Activated T-helper 1 cell treated with anti-CD3 and anti-CD28 coated beads, Interleukin-12 subunit alpha, Interleukin-12 subunit beta, Interleukin-2, Interleukin-4 antibody, amounts not matched to agents 30 ng/mL and 10 ng/mL and 1 ng/mL, durations not matched to agents 14 hours and 24 hours and 36 hours (primary cell): ENCODE measurements at places on chromosomes 7 and 10. TPM values are rescaled to one million over a fixed set of nuclear protein-coding genes. Genes with fewer than 3 reads are reported as not detected.

GRCh38 chr7:90995996-90996395 lies 268.2 kb upstream of the FZD1 start:
- DNase-seq, result no peak
- H3K27ac ChIP-seq, result no peak overlapping the region
- no peaks in the 10 kb centered on the region for H3K27me3 ChIP-seq
- no peaks in the 10 kb centered on the region for H3K4me1 ChIP-seq
- H3K4me3 ChIP-seq, result no peak overlapping the region
- no peaks in the 10 kb centered on the region for H3K36me3 ChIP-seq

- H3K4me1 ChIP-seq, result no peaks in the 10 kb centered on the region
- H3K27me3 ChIP-seq, result no peaks in the 10 kb centered on the region
- H3K36me3 ChIP-seq, result no peaks in the 10 kb centered on the region
- no peak overlapping the region for H3K27ac ChIP-seq
- no peak overlapping the region for H3K4me3 ChIP-seq
Measured at GRCh38 chr10:5041471-5042023, 37.9 kb upstream of the AKR1C2 start.

DNA sequence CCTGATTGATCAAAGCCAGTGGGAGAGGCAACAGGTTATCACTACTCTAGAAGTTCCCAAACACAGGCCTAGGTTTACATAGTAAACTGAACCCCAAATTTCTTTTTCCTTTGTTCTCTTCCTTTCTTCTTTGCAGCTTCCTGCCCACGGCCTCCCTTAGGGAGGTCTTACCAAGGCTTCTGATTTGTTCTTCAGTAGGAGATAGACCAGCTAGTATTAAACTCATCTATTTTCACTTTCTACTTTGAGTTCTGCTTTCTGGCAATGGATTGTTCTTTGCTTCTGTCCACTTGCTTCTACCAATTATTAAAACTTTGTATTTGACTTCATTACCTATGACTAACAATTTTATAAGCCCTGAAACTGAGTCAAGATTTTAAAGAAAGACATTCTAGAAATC lies 251.2 kb upstream of the FZD1 start:
- peaks cover 2% of the 10 kb centered on the region for H3K27me3 ChIP-seq
- H3K36me3 ChIP-seq, result no peaks in the 10 kb centered on the region
- no peaks in the 10 kb centered on the region for H3K4me1 ChIP-seq
- no peak overlapping the region for H3K27ac ChIP-seq
- H3K4me3 ChIP-seq, result no peak overlapping the region
- DNase-seq, result no peak

DNA sequence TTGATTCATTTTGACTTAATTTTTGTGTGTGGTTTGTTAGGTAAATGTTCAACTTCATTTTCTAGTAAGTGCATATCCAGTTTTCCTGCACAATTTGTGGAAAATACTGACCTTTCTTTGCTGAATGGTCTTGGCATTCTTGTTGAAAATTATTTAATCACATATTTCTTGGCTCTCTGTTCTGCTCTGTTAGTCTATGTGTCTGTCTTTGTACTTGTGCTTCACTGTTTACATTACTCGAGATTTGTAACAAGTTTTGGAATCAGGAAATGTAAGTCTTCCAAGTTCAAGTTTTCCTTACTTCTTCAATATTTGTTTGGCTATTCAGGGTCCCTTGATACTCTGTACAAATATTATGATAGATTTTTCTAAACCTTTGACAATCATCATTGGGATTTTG lies 838.2 kb upstream of the POM121L12 start:
- H3K27me3 ChIP-seq, result no peaks in the 10 kb centered on the region
- no peaks in the 10 kb centered on the region for H3K36me3 ChIP-seq
- no peak for DNase-seq
- H3K4me1 ChIP-seq, result no peaks in the 10 kb centered on the region
- no peak overlapping the region for H3K27ac ChIP-seq
- no peak overlapping the region for H3K4me3 ChIP-seq

- no peak overlapping the region for H3K4me3 ChIP-seq
- H3K27ac ChIP-seq, result no peak overlapping the region
- no peak for DNase-seq
- H3K36me3 ChIP-seq, result no peaks in the 10 kb centered on the region
- peaks cover 3% of the 10 kb centered on the region for H3K27me3 ChIP-seq
- peaks cover 11% of the 10 kb centered on the region for H3K4me1 ChIP-seq
Measured at GRCh38 chr7:35991511-35992232, 161.4 kb upstream of the EEPD1 start.

- H3K4me1 ChIP-seq, result peaks cover 34% of the 10 kb centered on the region
- no peaks in the 10 kb centered on the region for H3K27me3 ChIP-seq
- no peak for DNase-seq
- no peaks in the 10 kb centered on the region for H3K36me3 ChIP-seq
Measured at GRCh38 chr7:55432939-55433784, 68.0 kb downstream of the LANCL2 start.

- peaks cover 11% of the 10 kb centered on the region for H3K36me3 ChIP-seq
- peaks cover 21% of the 10 kb centered on the region for H3K4me1 ChIP-seq
- no peak overlapping the region for H3K4me3 ChIP-seq
- no peak for DNase-seq
- no peak overlapping the region for H3K27ac ChIP-seq
Measured at GRCh38 chr7:17844022-17844421, 96.3 kb downstream of the SNX13 start.

DNA sequence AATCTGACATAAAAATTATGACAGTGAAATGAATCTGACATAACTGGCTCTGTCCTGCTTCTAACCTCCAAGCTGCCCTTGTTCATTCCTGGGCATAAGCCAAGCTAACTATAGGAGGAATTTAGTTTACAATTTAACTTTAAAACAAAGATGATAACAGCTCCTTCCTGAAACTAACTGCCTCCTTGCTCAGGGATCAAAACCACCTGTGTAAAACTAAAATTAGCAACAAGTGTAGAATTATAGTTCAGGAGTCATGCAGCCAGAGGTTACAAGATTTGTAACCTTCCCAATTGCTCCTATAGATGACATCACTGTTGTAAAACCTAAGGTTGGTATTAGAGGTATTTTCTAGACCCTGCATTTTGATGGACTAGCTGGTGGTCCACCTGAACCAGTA lies 256.4 kb upstream of the POM121L12 start:
- DNase-seq, result no peak
- no peak overlapping the region for H3K4me3 ChIP-seq

GRCh38 chr7:118153551-118154177 lies 30.3 kb upstream of the LSM8 start:
- H3K4me3 ChIP-seq, result no peak overlapping the region
- no peak for DNase-seq
- peaks cover 13% of the 10 kb centered on the region for H3K27me3 ChIP-seq
- no peaks in the 10 kb centered on the region for H3K36me3 ChIP-seq
- no peak overlapping the region for H3K27ac ChIP-seq
- no peaks in the 10 kb centered on the region for H3K4me1 ChIP-seq

- H3K36me3 ChIP-seq, result peaks cover 2% of the 10 kb centered on the region
- no peaks in the 10 kb centered on the region for H3K4me1 ChIP-seq
- no peak overlapping the region for H3K27ac ChIP-seq
- no peak for DNase-seq
- H3K27me3 ChIP-seq, result no peaks in the 10 kb centered on the region
Measured at GRCh38 chr7:132869166-132869861, 212.6 kb downstream of the CHCHD3 start.

DNA sequence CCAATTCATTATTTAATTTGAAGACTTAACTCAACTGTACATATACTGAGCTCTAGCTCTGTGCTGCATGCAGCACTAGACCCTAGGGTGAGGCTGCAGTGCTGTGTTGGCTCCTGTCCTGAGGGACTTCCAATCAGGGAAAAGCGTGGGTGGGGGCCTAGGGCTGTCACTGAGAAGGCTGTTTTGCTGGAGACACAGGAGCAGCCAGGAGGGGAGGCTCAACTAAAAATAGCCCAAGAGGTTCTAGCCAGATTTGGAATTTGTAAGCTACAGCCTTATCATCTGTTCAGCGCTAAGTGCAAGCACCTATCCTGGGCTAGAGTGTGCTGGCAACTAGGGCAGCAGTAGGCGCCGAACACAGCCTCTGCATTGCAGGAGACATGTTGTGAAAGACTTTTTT lies 121.1 kb downstream of the VWC2 start:
- no peaks in the 10 kb centered on the region for H3K4me1 ChIP-seq
- no peak for DNase-seq
- H3K27ac ChIP-seq, result no peak overlapping the region
- H3K4me3 ChIP-seq, result no peak overlapping the region
- H3K36me3 ChIP-seq, result no peaks in the 10 kb centered on the region

- DNase-seq, result no peak
- H3K27me3 ChIP-seq, result peaks cover 2% of the 10 kb centered on the region
- H3K36me3 ChIP-seq, result no peaks in the 10 kb centered on the region
- H3K4me3 ChIP-seq, result no peak overlapping the region
Measured at GRCh38 chr10:63887600-63888370, 366.6 kb downstream of the REEP3 start.

DNA sequence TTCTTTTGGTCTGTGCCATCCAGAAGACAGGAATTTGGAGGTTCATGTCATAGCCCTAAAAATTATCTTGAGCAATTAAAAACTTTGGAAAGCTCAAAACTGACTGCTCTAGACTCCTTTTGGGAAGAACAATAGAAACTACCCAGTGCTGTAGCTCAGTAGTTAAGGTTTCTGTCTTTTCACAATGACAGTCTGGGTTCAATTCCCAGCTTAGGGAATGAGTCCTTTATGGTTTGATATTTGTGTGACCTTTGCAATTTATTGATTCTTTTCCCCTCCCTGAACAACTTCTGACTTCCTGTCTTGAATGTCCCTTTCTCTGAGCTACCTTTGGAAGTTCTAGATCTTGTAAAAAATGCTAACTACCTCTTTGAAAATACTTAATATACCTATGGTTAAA lies 603.3 kb upstream of the IGFBP3 start:
- H3K4me3 ChIP-seq, result no peak overlapping the region
- no peaks in the 10 kb centered on the region for H3K36me3 ChIP-seq
- no peaks in the 10 kb centered on the region for H3K4me1 ChIP-seq
- H3K27ac ChIP-seq, result no peak overlapping the region

DNA sequence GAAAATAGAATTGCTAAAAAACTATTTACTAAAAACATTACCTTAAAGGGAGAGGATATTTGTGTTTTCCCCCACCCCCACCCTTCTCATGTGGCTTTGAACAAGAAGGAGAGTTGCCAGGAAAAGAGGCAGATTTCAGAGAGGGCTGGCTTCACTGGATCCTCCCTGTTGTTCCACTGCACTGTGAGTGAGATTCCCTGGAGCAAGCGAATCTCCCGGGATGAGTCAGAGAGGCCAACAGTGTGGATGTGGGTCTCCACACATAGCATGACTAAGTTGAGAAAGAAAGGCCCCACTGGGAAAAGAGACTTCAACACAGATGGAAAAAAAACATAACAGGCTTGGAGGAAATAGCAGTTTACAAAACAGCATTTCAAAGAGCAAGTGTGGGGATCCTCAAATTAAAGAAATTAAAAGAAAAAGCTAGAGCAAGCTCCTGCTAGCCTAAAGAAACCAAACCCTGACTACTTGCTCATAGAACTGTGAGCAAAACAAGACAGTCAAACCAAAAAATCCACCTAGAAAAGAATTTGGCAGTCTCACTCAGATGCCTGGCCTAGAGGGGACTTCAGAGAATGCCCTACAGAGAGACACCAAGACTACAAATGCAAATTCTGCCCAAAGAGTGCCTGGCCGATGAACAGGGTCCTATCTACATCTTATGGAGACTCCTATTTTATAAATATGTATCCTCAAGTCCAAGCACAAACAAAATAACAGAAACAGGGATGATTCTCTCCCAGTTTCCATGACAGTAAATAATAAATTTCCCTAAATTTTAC lies 3.4 kb downstream of the CAV1 start:
- DNase-seq, result no peak
- H3K27me3 ChIP-seq, result peaks cover 59% of the 10 kb centered on the region
- no peaks in the 10 kb centered on the region for H3K36me3 ChIP-seq
- H3K4me1 ChIP-seq, result peaks cover 39% of the 10 kb centered on the region

- no peaks in the 10 kb centered on the region for H3K4me1 ChIP-seq
- H3K4me3 ChIP-seq, result no peak within 1 kb of the TSS
- H3K27me3 ChIP-seq, result peaks cover 3% of the 10 kb centered on the region
- no peak within 1 kb of the TSS for H3K27ac ChIP-seq
- DNase-seq, result no peak
Measured at GRCh38 chr7:13989126-13989948, at the start of gene ETV1. TSS of gene ETV1 (minus strand) at chr7:13989666. CDS start at chr7:13989052, 614 bp downstream.

- no peak for DNase-seq
- H3K4me3 ChIP-seq, result peak overlapping the region; percentile 25
Measured at GRCh38 chr10:3935933-3936359, 150.9 kb upstream of the KLF6 start.

GRCh38 chr7:66869660-66870450 lies 51.2 kb upstream of the TMEM248 start:
- no peaks in the 10 kb centered on the region for H3K27me3 ChIP-seq
- H3K4me3 ChIP-seq, result no peak overlapping the region
- DNase-seq, result no peak
- peak overlapping the region; percentile 35 for H3K27ac ChIP-seq
- no peaks in the 10 kb centered on the region for H3K4me1 ChIP-seq

- H3K27me3 ChIP-seq, result peaks cover 25% of the 10 kb centered on the region
- no peak overlapping the region for H3K27ac ChIP-seq
- no peaks in the 10 kb centered on the region for H3K36me3 ChIP-seq
- no peak for DNase-seq
Measured at GRCh38 chr10:132022241-132022640, 40.5 kb upstream of the BNIP3 start.

Gene MAD1L1
- 56.2 and 56.4 TPM in 2 replicates for total RNA-seq

Gene SPDYE2B
- not detected in 2 replicates for total RNA-seq

Gene GJD4
- total RNA-seq, result not detected in 2 replicates

Gene DRGX
- total RNA-seq, result not detected in 2 replicates

Gene CCSER2
- 52.3 and 53.6 TPM in 2 replicates for total RNA-seq

Gene C7orf33
- not detected in 2 replicates for total RNA-seq

Gene FMC1
- 3.7 and 6.5 TPM in 2 replicates for total RNA-seq

Gene SPAM1
- not detected in 2 replicates for total RNA-seq

Gene LIPK
- total RNA-seq, result not detected in 2 replicates

Gene MACROH2A2
- 3.4 and 3.5 TPM in 2 replicates for total RNA-seq

Gene INHBA
- total RNA-seq, result 1.9 and 2.5 TPM in 2 replicates

Gene HMX2
- total RNA-seq, result not detected in 2 replicates

Gene NEBL
- 0.18 and 0.22 TPM in 2 replicates for total RNA-seq

Gene MUC12
- 0.44 and 0.81 TPM in 2 replicates for total RNA-seq

Gene ATAD1
- total RNA-seq, result 50.1 and 53.0 TPM in 2 replicates

Gene GARIN1A
- 0.73 and 1.0 TPM in 2 replicates for total RNA-seq
